ENCODE measurements at places on chromosomes 7 and 10.

- no peak for DNase-seq
These were observed 116.5 kb downstream of the SVOPL start for GRCh38 chr7:138584696-138585095.

DNA sequence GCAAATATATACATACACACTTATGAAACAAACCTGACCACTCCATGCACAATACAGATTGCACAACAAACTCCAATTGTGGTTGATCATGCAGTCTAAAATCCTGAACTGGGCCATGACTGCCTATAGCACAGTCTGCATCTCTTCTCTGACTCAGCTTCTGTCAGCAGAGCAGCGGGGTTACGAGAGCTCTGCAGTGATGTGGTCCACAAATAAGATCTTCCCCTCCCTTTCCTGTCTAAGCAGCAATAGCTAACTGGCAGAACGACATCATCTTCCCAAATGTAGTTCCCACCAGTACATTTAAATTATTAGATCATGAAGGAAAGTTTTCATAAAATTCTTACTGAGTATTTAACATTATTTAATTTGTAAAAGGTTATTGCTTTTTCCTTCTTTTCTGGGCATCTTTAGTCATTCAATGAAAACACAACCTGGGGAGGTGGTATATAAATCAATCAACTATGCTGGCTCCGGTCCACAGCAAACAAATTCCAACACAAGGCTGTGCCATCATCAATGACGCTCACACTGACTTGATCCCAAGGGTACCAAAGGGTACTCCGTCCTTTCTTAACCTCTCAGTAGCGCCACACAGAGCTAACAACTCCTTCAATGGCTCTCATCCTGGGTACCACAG, 17.1 kb downstream of the ARHGAP21 start:
- DNase-seq = no peak

- no peak for DNase-seq
These were observed 559.7 kb downstream of the TCERG1L start for GRCh38 chr10:130751851-130752250.

- DNase-seq = no peak
These were observed 18.2 kb downstream of the PAXIP1 start for GRCh38 chr7:154984601-154985188.

GRCh38 chr7:112505495-112505894, 24.7 kb downstream of the LSMEM1 start:
- no peak for DNase-seq

DNA sequence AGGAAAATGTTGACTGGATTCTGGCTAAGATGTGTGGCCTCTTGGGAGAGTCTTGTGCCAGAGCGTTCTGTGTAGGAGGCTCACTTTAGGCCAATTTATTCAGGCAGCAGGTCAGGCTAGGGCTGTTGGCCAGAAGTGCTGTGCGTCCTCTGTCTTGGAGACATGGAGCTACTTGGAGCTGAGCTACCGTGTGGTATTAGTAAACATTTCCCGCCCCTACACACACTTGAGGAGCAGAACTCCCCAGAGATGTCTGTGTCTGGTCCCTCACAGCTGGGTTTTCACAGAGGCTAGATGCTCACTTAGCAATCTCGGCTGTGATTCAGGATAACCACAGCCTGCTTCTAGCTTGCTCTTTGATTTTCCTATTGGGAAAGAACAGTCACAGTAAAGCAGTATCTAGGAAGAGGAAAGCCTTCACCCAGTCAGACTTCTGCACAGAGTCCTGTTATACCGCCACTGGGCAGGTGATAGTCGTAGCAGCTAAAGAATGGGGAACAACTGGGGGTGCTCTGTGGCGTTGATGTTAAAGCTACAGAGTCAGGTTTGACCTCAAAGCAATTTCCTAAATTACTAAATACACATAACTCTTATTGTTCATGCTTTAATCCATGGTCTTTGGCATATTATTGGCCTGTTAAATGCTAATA, 86.7 kb downstream of the MDFIC start:
- DNase-seq = no peak

DNA sequence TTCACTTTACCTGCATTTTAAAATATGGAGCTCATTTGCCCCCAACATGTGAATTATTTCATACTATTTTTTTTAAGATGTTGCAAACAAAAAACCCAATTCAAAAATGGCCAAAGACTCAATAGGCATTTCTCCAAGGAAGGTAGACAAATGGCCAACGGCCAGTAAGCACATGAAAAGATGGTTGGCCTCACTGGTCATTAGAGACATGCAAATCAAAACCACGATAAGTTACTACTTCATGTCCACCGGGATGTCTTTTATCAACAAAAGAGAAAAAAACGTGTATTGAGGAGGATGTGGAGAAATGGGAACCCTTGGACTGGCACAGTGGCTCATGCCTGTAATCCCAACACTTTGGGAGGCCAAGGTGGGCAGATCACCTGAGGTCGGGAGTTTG, 3.4 kb upstream of the CTBP2 start:
- DNase-seq = no peak

DNA sequence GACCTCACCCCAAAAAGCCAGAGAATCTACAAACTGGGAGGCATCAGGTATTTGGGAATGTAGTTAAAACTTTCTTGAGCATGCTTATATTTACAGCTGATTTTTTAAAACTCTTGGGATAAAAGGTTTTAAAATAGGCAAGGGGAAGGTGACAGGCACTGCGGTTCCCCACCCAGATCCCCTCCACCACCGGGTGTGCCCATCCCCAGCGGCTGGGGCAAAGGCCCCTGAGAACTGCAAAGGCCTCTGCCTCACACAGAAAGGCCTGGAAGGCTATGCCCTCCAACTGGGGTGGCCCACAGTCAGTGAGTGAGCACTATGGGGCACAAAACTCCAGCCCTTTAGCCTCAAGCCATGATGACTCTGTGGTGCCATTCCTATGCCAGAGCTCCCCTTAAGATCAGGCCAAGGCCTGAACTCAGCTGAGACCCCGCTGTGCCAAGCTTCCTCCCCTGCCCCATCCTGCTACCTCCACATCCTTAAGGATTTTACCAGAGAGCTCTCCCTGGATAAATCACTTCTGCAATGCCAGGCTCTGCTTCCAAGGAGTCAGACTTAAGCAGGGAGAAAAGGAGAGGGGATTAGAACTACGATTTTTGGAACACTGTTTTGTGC, 299.1 kb downstream of the GRID1 start:
- DNase-seq = no peak

DNA sequence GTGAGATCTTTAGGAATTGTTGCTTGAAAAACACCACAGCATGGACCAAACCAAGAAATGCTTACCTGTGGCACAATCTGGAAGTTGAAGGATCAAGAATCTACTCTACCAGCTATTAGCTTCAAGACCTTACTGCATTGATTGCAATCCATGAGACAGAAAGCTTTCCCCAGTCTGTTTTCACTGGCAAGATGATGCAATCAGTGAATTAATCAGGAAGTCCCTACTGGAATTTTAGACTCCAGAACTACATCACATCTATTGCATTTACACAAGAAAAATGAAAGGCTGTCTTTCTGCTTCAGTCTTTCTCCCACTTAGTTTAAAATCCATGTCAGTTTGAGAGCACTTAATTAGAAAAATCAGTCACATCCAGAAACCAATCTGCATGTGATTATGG, 191.7 kb downstream of the TFEC start:
- DNase-seq = no peak

GRCh38 chr10:87685832-87686574, 26.3 kb downstream of the PAPSS2 start:
- DNase-seq = no peak

- DNase-seq = no peak
These were observed 18.4 kb upstream of the SLC18A2 start for GRCh38 chr10:117222552-117222951.

DNA sequence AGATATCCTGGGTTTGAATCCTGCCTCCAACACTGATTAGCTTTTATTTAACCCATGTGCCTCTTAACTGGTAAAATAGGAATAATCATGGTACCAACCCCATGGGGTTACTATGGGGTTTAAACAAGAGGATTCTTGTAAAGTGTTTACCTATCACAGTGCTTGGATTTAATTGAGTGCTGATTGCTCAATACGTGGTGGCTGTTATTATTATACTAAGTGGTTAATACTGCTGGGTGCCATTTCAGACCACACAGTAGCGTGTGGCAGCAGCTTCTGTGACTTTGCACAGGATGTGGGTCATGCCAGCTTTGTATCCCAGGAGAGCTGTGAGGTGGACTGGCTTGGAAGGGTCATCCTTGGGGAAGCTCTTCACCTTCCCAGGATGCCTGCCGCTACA, 177.2 kb downstream of the SEC23IP start:
- no peak for DNase-seq

GRCh38 chr7:50580057-50580456, 14.9 kb upstream of the DDC start:
- no peak for DNase-seq

DNA sequence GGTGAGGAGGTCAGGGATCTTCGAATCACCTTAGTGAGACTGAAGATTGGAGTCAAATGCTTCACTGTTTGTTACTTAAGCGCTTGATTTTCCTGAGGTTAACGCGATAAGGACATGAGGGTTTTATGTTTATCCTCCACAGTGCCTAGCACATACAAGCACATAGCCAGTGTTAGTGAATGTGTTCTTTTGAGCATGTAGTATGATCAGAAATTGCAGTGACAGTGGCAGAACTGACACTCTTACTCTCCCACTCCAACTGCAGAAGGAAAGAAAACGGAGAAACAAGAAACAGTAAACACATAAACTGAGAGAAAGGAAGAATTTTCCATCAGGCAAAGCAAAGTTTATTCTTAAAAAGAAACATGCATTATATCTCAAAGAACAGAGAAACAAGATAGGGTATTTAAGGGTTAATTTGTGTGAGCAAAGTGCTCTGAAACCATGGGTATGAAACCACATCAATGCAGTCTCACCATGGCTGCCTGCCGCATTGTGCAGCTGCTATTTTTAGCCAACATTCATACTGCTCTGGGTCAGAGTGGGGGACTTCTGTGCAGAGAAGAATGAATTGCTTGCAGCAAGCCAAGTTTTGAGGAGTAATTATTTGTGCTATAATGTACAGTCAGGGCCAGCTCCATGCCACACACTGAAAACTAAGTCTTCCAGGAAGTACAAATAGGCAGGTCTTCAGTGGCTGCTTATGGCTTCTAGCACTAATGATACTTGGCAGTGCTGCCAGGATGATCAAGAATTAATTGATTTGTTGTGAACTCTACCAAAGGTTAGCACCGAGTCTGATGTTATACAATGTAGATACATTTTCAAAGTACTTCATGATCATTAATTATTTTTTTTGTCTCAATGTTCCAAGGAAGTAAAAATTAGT, 152.0 kb downstream of the MACC1 start:
- no peak for DNase-seq

DNA sequence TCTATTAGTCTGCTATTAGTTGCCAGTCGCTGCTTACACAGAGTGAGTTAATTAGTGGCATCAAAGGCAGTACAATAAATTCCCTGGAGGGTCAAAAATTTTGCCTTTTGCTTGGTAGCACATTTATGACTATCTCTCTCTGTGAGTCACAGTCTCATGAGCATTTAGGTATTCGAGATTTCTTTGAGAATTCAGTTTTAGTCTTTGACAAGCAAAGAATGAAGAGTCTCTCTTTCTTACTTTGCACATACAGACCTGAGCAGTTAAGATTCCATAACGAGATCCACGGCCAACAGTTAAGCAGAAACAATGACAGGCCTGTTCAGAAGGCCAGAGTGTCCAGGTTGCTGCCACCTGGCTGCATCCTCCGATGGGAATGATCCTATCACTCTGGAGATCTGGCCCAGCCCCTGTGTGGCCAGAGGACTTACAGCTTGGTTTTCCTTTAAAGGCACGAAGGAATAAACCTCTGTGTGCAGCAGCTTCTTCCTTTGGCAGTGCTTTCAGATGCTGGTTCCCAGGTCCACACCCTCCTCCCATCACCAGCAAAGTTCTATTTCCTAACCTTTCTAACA, 80.6 kb downstream of the GLI3 start:
- no peak for DNase-seq

DNA sequence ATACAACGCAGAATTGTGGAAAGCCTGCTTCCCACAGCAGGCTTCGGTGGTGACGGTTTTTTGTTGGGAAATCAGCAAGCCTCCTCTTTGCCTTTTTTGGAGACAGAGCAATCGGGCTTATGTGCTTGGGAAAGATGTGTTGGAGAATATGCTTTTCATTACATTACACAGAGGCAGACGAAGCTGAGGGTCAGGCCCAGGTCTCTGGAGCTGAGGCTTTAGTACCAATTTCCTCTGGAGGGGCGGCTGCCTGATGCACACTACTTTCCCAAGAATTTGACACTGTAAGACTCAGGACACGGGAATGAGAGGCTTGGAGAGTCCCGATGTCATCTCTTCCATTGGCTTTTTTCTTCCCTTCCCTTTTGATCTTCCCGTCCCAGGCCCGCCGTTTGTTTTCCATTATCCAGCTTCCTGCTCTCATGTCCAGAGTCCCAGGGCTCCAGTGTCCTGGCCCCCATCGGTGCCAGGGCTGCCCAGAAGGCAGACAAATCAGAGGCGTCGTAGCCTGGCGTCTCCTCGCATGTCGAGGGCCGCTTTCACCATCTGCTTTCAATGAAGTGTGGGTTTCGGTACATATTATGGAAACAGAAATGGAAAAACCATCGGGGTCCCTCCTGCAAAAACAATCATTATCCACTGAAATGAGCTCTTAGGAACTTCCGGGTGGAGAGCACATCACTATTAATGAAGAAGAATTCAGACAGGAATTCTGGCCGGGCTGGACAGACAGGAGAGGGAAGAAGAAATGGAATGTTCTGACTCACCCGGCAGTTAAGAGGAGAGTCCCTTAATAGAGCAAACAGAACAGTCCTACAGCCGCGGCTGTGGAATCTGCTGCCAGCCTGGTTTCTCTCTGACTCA, 123.0 kb upstream of the JCAD start:
- DNase-seq = no peak
